ENCODE measurements at places on chromosomes 5 and 9. TPM values are rescaled to one million over a fixed set of nuclear protein-coding genes. Genes with fewer than 3 reads are reported as not detected.

The SH2D3C gene
- 62.1 TPM for total RNA-seq

The NKD2 gene
- total RNA-seq, result not detected

The ADGRD2 gene
- not detected for total RNA-seq

The ADCY2 gene
- total RNA-seq, result not detected

The ZCCHC10 gene
- total RNA-seq, result 15.6 TPM

The STRBP gene
- 10.7 TPM for total RNA-seq

The OCLN gene
- total RNA-seq, result 4.1 TPM

The GRIN3A gene
- not detected for total RNA-seq

The GRIA1 gene
- total RNA-seq, result under 0.01 TPM

The SPIN1 gene
- 42.4 TPM for total RNA-seq

The TRIM7 gene
- total RNA-seq, result 12.8 TPM

The QRFP gene
- not detected for total RNA-seq

The PCDHA12 gene
- 0.19 TPM for total RNA-seq

The SPRY4 gene
- 9.7 TPM for total RNA-seq

The DDX4 gene
- not detected for total RNA-seq

The CDKN2A gene
- total RNA-seq, result 14.0 TPM

The SLC34A1 gene
- total RNA-seq, result not detected

The PTCH1 gene
- 3.9 TPM for total RNA-seq

The C5orf52 gene
- not detected for total RNA-seq

The CD74 gene
- 0.36 TPM for total RNA-seq

The PCDHGA12 gene
- 4.8 TPM for total RNA-seq

The CCDC127 gene
- 4.3 TPM for total RNA-seq

The CEL gene
- total RNA-seq, result 0.28 TPM

The ZNF366 gene
- 4.0 TPM for total RNA-seq

The CFAP90 gene
- not detected for total RNA-seq

The SOX30 gene
- total RNA-seq, result not detected

The CDH9 gene
- not detected for total RNA-seq

The LRRC19 gene
- not detected for total RNA-seq

The SPINK1 gene
- not detected for total RNA-seq

The ZNF462 gene
- 5.2 TPM for total RNA-seq

The NEUROG1 gene
- total RNA-seq, result not detected

The GRM6 gene
- total RNA-seq, result not detected

The ZNF454 gene
- 1.2 TPM for total RNA-seq

The TMEM171 gene
- total RNA-seq, result 7.0 TPM

The WDR38 gene
- not detected for total RNA-seq

The TSC1 gene
- 29.7 TPM for total RNA-seq

The TMEM232 gene
- total RNA-seq, result 0.75 TPM

The EIF4E1B gene
- not detected for total RNA-seq

The ABL1 gene
- 53.6 TPM for total RNA-seq

The MLANA gene
- not detected for total RNA-seq
